ENCODE measurements at places on chromosomes 4 and X.

GRCh38 chr4:100707786-100708185, 190.0 kb upstream of the EMCN start:
- DNase-seq, result no peak

DNA sequence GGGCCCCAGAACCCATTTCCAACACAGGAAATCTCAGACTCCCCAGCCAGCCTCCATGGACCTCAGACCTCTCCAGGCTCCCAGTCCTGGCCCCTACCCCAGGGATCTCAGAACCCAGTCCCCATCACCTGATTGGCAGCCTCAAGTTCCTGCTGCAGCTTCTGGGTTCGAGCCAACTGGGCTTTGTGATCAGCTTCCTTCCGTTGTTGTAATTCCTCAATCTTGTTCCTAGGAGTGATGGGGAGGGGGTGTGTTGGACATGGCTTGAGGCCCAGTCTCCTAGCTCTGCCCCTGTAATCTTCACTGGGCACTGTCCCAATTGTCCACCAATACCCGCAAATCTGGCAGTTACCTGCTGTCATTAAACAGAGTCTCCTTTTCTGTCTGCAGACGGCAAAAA, 12.6 kb downstream of the GRIPAP1 start:
- DNase-seq, result no peak

DNA sequence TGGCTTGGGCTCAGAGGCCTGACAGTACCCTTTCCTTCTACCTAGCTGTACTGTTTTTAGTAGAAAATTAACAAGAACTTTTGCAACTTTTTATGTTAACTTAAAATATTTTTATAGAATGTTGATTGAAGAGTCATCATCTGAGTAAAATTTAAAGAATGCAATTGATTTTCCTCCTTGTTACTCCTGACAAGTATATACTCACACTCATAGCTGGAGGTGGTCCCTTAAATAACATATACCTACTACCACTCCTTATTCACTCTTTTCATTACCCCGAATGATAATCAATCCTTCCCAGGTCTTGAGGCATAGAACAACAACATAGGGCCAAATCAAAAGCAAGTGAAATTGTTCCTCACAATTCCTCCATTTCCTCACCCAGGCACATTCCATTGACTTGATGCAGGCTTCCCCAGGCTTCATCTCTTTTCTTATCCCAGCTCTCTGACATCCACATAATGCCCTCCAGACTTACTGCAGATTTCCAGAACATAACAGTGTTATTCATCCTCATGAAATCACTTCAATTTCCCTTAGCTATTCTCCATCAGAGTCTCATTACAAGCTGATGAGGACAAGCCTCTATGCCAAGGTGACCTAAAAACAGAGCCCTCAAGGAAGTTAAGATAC, 73.2 kb upstream of the ANXA10 start:
- DNase-seq, result no peak

- DNase-seq, result no peak
These were observed 19.8 kb downstream of the PSMD10 start for GRCh38 chrX:108071578-108071977.

DNA sequence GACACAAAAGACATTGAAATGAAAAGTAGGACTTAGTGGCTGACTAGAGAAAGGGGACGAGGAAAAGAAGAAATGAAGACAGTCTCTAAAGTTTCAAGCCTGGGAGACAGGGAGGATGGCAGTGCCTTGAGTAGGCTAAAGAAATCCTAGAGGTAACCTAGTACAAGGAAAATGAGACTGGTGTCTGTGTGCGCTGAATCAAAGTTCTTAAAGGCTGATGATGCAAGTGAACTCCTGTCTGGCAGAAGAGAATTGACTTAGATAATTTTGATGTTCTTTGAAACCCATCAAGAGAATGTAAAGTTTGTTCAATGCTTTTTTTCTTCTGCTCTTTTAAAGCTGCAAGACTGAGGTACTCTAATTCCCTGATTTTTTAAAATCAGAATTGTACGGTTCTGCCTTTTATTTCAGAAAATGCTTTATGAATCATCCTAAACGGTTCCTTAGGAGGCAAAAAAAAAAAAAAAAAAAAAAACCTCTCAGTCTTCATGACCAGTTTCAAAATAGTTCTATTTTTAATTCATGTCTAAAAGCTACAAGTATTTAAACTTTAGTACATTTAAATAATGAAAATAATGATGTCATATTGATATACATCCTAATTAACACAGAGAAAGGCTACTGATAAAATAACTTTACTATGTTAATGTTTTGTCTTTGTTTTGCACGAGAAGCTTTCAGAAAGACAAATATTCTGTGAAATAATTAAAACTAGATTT, 189.8 kb downstream of the PPP3CA start:
- no peak for DNase-seq

DNA sequence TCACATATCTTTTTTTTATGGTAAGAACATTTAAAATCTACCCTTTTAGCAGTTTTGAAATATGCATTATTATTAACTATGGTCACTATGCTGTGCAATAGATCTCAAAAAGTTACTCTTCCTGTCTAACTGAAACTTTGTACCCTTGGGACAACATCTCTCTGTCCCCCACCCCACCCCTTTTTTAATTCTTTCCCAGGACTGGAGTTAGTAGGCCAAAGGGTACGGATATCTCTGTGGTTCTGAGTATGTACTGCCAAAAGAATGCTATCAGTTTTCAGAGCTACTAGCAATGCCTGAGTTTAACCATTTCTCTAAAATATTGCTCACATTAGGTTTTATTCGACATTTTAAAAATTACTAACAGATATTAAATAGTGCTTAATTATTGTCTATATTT, 4.7 kb upstream of the FAM241A start:
- no peak for DNase-seq

Data from T-cell (primary cell).